GM06990 (cell line): ENCODE measurements at places on chromosomes 6 and 20.
A peak's percentile ranks its signal among the peaks of the same experiment; 100 is the strongest.

GRCh38 chr20:11166712-11167111 lies 492.9 kb upstream of the JAG1 start:
- DNase-seq, result no peak

DNA sequence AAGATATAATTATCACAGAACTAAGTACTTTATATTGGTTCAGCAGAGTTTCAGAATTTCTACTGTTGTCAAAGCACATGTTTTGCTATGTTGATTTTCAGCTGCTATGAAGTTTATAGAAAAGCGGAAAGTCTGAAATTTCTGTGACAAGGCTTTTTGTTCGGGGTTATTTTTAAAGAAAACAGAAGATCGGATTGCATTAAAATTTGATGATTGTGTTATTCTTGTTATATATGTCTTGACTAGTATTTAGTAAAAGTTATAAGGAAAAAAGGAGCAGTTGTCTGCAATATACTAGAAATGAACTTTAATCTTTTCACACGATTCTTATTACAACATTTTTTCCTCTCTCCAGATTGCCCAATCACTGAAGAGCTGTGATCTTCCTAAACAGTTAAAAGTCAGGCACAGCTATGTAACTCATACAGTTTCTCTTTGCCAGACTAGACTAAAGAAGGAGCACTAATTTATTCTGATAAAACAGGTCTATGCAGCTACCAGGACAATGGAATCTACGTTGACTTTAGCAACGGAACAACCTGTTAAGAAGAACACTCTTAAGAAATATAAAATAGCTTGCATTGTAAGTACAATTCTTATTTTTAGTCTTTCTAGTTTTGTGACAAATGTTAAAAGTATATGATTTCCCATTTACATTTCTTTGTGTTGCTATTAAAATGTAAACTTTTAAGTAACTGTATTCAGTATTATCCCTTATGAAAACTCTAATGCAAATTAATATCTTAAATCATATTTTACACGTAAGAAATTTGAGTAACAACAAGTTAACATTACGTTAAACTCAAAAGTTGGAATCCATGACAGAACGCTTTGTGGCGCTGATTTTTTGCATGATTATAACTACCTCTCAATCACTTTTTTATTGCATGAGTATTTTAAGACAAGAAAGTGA lies at the start of gene ENPP3:
TSS of gene ENPP3 (plus strand) at position 423 of the 913 bp plus-strand sequence. CDS start at position 506, 83 bp downstream.
- DNase-seq, result no peak

DNA sequence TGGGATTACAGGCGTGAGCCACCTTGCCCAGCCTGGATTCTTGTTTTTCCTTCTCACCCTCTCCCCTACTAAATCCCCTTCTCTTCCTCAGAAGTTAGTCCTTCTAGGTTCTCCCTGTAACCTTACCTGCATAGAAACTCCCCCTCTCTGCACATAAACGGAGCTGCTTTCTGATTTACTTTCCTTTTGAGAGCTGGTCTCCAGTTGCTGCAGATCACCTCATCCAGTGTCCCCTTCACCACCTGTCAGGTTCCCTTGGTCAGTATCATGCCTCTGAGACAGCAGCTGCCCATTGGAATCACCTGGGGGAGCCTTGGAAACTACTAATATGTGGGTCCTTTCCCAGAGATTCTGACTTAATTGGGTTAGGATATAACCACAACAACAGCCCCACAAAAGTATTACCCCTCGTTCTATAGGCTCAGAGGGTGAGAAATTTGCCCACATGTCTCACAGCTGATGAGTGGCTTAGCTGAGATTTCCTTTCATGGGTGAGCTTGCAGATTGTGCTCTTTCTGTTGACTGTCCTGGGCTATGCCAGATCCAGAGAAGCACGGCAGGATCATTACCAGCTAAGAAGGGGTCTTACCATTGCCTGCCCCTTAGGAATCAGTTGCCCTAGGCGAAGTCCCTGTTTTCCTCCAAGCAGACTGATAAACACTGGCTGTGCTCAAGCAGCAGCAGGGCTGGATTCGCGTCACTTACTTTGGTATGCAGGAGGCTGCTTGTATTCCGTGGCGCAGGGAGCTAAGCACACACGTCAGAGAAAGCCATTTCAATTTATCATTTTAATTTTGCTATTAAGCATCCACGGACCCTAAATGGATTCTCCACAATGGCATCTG lies 51.3 kb downstream of the AKAP12 start:
- DNase-seq, result no peak

GRCh38 chr20:54839224-54839623 lies 363.8 kb downstream of the DOK5 start:
- no peak for DNase-seq

GRCh38 chr20:46013829-46014516 lies 5.3 kb downstream of the MMP9 start:
- DNase-seq, result peak; percentile 87

DNA sequence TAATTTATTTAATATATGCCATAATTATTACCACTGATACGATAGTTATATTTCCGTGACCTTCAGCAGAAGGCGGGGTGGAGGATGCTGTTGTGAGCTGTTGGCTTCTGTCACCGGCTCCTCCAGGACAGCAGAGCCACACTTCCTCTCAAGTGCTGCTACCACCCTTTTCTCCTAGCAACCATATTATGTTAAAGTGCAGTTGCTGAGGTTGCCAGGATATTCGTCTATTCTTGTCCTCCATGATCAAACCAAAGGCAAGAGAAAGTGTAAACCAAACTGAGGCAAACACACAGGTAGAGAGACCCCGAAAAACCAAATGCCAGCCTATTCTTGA lies 27.8 kb downstream of the RGS17 start:
- DNase-seq, result no peak

GRCh38 chr20:13656721-13657368 lies 18.1 kb upstream of the TASP1 start:
- no peak for DNase-seq

- no peak for DNase-seq
Observed at GRCh38 chr6:2266031-2266795, 20.8 kb upstream of the GMDS start.

DNA sequence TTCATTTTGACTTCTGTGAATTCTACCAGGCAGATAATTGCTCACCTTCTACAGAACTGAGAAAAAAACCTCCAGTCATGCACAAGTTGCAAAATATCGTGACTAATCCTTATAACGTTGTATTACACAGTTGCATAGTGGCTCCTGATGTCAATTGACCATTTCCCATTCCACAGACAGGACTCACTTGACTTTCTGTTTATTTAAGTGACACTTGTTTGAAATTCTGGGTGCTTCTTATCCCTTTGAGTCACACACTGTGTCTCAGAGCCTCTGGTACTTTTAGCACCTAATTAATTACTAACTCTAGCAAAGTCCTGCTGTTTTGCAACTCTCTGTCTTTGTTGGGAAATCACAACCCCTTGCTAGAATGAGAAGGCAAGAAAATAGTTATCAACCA lies 16.2 kb upstream of the RSPO3 start:
- no peak for DNase-seq

DNA sequence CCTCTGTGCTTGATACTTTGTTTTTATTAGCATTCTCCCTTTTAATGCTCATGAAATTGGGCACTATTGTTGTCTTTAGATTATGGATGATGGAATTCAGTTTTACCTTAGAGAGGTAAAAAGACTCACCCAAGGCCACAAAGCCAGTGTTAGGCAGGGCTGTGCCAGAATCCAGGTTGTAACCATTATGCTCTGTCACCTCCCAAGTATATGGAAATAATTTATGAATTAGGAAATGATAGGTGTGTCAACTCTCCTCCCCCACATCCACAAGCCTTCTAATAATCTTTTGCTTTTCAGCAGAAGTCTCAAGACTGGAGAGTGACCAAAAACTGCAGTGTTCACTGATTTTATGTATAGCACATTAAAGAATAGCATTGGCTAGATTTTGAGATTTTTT lies 13.0 kb downstream of the DCBLD1 start:
- DNase-seq, result no peak

DNA sequence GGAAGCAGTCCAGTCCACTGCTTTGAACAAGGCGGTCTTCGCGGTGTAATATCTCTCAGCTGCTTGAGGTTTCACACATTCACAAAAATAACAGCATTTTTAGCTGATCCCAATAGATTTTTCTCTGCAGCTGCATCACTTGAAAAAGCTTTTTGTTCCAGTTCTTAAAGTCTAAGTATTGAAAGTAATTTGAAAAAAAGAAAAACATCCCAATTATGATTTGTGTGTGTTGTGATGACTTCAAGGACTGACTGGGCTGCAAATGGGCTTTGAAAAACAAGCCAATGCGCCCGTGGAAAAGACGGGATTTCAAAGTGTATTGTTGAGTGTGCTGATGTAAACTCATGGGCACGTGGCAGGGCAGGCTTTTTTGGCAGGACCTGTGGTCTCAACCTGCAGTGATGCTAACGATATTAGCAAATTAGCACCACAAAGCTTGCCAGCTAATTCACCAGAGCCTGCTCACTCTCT lies 151.1 kb downstream of the TMEM242 start:
- DNase-seq, result no peak

GRCh38 chr6:137689377-137689776 lies 177.7 kb upstream of the TNFAIP3 start:
- DNase-seq, result no peak

DNA sequence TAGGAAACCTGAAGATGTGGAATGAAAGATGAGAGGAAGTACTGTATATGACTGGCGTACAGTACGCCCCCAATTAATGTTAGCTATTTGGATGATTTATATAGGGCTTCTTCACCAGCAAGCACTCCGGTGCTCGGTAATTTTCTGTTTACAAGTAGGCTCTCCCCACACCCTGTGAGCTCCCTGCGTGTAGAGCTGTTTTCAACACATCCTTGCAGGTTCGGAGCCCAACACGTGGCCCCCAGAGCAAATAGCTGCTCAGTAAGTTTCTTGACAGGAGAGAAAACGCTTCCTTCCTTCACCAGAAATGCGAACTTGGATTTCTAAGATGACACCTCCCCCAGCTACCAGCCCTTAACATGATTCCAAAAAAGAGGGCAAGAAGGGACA lies 1.2 kb upstream of the RAB22A start:
- no peak for DNase-seq

GRCh38 chr20:50099113-50099512 lies 13.8 kb downstream of the UBE2V1 start:
- DNase-seq, result no peak

GRCh38 chr20:407133-407952 lies 756 bp upstream of the RBCK1 start:
- peak; percentile 87 for DNase-seq

DNA sequence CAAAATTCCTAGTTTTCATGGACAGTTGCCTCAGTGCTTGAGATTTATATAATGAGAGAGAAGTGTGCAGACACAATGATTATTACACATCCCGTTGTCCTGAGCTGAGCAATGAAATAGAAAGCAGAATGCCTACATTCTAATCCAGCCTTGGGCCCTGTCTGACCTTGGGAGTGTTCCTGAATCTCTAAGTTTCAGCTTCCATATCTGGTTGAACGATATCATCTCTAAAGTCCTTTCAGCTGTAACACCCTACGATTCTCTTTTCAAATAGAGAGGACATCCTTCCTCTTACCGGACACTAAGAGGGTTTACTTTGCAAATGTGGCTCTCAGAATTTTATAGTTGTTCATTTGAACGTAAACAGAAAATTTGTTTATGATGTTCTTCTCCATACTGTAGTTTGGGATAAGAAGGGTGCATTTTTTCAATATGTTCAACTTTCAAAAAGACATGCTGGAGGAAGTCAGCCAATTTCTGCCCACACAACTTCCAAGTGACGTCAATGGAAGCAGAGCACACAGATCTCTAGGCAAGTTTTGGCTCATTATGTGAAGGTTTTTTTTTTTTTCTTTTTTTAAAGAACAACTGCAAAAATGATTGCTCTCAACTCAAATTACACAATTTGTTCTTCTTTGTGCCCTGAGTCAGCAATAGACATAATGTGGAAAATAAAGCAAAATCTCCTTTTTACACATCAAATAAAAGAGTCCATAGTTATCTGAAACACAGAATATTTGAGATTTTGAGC lies 50.4 kb downstream of the PDE7B start:
- no peak for DNase-seq

GRCh38 chr20:4465212-4465611 lies 256.5 kb upstream of the PRND start:
- no peak for DNase-seq

DNA sequence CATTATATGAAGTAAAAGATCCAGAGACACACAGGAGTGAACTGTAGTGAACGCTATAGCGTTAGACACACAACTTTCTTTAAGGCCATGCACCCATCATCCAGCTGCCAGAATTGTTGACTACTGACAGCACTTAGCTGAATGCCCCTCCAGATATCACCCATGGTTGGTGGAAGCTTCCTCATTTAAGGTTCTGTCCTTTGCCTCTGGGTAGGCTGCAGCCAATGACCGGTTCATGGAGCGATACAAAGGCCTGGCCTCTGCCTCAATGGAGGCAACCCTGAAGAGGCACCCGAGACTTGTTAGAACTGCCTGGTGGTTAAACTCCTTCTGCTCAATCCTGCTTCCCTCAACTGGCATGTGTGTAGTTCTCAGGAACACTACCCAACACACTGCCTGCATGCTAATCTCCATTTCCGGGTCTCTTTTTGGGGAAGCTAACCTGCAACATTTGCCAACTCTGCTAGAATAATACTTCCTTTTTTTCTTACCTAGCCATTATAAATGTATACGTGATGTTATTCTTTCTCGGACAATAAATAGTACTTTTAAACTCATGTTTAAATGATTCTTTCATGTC lies 49.8 kb upstream of the THEMIS start:
- no peak for DNase-seq

DNA sequence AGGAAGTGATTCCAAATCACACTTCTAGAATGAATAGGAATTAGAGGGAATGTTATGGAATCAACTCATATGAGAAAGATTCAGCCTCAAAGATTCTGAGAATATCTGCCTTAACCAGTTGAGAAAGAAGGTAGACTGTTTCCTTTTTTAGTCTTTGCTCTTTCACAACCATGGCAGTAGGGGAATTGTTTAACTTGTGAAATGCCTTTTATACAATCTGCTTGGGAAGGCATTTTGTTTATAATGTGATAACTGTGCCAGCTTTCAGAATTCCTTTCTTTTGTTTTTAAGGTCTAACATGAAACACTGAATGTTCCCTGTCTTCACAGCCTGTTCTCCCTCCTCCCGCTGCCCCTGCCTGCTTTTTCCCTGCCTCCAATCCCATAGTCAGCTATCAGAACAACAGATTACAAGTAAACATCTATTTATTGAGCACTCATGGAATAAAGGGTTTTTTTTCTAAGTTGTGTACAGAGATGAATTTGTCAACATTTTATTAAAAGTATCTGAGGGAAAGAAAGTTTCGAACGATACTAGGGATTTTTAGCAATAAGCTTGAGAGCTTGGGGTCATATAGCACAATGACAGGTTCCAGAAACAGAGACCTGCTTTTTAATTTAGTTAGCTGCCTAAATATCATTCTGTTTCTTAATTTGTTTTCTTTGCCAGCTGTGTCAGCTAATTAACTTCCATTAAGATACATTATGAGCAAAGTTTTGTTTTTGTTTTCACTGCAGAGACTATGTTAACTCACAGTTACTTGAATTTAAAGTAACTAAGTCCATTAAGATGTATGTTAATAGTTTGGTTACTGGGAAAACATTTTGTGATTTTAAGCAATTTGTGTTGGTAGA lies 28.3 kb upstream of the FBXO30 start:
- DNase-seq, result no peak

DNA sequence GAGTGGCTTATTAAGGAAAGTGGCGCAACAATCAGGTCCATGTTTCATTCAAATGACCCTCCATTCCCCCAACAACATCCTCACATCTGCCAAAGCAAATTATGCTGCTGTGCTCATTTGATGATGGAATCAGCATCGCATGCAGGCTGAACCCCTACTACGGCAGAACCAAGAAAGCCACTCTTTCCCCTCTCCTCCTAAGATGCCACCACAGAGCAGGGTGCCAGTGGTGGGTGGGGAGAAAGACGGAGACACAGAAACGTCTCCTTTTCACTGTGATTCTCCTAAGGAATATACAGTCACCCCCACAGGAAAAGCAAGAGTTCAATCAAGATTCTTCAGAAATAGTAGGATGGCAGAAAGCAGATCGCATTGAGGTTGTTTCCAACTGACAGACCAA lies 17.1 kb downstream of the HEBP2 start:
- DNase-seq, result no peak
